ENCODE measurements at places on chromosomes 6 and 20. TPM values are rescaled to one million over a fixed set of nuclear protein-coding genes. Genes with fewer than 3 reads are reported as not detected.

The BFSP1 gene
- total RNA-seq: 2.9 TPM

DNA sequence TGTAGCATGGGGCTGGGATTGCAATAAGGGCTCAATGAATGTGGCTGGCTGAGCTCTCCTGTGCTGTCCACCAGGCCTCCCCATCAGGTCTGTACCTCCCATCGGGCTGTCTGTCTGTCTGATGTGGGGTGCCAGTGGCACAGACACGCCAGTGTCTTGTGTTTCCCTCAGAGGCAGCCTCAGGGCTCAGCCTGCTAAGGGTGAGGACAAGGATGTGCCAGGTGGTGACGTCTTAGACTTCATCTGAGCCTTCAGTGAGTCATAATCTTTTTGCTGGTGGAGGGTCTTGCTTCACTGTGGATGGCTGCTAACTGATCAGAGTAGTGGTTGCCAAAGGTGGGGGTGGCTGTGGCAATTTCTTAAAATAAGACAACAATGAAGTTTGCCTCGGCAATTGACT, 194.7 kb downstream of the NRN1 start:
- no peak for DNase-seq

- no peak for DNase-seq
These were observed 29.1 kb upstream of the TMEM14A start for GRCh38 chr6:52641826-52642225.

DNA sequence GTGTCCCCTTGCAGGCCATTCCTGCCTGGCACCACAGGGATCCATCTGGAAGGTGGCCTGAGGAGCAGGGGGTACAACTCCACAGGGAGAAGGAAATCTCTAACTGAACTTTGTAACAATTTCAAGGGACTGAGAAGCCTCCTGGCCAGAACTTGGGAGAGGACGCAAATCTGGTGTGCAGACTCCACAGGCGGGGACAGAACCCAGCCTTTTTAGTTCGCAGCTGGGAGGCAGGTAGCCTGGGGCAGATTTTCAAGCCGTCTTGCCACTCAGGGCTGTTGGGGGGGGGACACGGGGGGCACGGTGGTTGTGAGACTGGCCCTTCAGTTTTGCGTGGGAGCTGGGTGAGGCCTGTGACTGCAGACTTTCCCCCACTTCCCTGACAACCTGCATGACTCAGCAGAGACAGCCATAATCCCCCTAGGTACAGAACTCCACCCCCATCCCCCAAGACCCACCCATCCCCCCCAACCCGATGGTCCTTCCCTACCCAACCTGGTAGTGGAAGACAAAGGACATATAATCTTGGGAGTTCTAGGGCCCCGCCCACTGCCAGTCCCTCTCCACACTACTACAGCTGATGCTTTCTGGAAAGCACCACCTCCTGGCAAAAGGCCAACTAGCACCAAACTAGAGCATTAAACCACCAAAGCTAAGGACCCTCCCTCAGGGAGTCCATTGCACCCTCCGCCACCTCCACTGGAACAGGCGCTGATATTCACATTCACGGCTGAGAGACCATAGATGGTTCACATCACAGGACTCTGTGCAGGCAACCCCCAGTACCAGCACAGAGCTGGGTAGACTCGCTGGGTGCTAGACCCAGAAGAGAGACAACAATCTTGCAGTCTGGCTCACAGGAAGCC, 3.0 kb upstream of the HUS1B start:
- no peak for DNase-seq

- DNase-seq: no peak
These were observed 16.5 kb downstream of the DYNLRB1 start for GRCh38 chr20:34532756-34533155.

GRCh38 chr6:149046164-149046821, 271.2 kb upstream of the TAB2 start:
- DNase-seq: no peak

DNA sequence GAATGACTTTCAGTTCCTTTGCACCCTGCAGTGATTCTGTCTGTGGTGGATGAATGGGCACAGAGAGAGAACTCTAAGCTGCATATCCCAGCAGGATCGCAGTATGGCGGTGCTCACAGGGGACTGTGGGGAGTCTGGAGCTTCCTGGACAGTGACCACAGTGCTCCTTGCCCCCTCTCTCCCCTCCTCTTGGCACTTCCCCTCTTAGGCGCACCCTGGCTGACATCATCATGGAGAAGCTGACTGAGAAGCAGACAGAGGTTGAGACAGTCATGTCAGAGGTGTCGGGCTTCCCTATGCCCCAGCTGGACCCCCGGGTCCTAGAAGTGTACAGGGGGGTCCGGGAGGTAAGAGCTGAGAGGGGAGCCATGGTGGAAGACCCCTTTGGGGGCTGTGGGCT, 8.6 kb downstream of the BYSL start:
- DNase-seq: no peak

- DNase-seq: no peak
These were observed 492.4 kb upstream of the MARCKS start for GRCh38 chr6:113364766-113365165.

The TPBG gene
- 9.0 TPM for total RNA-seq

The TRIM26 gene
- total RNA-seq: 25.2 TPM

GRCh38 chr6:17583811-17584210, 16.3 kb upstream of the FAM8A1 start:
- DNase-seq: peak; percentile 66

DNA sequence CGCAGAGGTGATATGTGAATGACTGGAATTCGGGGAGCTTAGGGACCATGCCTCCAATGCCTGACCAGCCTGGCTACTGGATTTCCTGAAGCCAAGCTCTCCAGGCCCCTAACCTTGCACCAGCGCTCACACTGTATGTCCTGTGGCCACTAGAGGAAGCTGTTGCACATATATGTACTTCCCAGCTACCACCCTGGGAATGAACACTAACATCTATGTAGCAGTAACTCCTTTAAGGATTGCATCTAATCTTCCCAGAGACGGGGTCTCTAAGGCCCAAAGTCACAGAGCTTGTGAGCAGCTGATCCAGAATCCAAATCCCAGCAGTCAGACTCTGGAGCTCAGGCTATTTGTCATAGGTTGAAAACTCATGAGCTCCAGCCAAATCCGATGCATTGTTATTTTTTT, 20.4 kb upstream of the BPIFB1 start:
- DNase-seq: peak; percentile 13

DNA sequence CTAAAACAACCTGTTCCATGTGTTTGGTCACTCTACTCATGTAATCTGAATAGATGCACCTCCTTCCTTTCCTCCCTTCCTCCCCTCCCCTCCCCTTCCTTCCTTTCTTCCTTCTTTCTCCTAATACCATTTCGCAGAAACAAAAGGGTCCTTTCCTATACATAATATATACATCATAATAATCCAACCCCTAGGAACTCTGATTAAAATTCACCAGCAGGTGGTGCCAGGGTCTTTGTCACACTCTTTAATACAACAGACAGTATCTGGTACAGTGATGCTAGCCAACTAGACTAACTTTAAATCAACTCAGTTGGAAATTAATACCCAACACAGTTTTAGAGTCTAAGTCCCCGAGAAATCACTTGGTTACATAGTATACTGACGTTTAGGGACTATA, 181.2 kb upstream of the SHLD1 start:
- DNase-seq: peak; percentile 26

- no peak for DNase-seq
These were observed 84.3 kb upstream of the TMEM181 start for GRCh38 chr6:158475344-158476302.

DNA sequence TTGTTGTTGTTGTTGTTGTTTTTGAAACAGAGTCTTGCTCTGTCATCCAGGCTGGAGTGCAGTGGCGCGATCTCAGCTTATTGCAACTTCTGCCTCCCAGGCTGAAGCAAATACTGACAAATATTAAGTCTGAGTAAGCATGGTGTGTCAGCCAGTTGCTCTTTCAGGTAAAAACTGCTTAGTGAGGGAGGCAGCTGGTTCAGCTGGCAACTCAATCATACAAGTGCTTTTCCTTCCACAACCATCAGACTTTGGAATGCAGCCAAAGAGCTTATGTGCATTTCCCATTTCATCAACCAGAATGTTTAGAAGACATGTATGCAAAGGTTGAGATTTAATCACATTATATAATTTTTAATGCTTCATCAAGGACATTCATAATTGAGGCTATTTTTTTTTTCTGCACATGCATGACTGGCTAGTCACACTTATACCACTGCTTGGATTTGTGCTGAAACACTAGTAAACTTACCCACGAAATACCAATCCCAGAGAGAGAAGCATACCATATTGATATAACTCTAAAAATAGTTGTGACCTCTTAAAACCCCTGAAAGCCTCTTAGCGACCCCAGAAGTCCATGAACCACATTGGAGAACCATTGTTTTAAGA, 56.0 kb downstream of the CLIC5 start:
- DNase-seq: no peak

DNA sequence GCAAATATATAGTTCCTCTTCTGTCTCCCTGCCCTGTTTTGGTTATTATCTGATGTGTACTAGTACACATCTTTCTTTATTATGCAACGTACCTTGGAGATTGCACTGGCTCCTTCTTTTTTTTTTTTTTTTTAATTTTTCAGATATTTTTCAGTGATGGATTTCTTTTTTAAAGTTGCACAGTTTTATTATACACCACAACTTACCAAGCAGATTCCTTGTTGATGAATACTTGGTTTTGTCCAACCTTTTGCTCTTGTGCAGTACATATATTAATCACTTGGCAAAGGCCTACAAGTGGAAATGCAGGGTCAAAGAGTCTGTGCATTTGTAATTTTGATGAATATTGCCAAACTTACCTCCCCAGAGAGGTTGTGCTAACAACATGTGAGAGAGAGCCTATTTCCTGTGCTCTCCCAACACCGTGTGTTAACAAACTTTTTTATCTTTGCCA, 50.1 kb upstream of the RNF24 start:
- no peak for DNase-seq

GRCh38 chr6:25042984-25043725, 107.4 kb upstream of the RIPOR2 start:
- DNase-seq: no peak

DNA sequence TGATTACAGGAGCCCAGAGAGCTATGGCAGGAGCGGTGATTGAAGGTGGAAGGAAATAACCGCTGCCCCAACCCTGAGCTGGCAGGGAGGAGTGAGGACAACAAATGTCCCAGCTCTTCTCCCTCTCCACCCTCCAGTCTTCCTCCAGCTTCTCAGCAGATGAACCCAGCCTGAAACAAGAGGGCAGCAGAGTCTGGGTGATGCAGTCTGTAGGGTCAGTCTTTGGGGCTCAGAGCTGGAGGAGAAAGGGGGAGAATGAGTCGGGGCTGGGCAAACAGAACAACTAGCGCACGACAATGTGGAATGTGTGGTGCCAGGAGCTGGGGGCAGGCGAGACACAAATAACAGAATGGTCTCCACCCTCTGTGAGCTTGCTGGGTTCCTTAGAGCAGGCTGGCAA, 4.5 kb upstream of the GUCA1A start:
- no peak for DNase-seq

DNA sequence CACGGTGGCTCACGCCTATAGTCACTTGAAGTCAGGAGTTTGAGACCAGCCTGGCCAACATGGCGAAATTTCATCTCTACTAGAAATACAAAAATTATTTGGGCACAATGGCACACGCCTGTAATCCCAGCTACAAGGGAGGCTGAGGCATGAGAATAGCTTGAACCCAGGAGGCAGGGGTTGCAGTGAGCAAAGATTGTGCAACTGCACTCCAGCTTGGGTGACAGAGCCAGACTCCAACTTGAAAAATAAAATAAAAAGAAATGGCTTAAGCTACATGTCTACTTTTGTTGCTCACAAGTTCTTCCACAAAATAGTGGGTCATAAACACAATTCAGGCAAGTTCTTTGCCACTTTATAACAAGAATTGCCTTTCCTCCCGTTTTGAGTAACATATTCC, 27.1 kb upstream of the B4GALT5 start:
- no peak for DNase-seq

The EPPIN gene
- not detected for total RNA-seq

DNA sequence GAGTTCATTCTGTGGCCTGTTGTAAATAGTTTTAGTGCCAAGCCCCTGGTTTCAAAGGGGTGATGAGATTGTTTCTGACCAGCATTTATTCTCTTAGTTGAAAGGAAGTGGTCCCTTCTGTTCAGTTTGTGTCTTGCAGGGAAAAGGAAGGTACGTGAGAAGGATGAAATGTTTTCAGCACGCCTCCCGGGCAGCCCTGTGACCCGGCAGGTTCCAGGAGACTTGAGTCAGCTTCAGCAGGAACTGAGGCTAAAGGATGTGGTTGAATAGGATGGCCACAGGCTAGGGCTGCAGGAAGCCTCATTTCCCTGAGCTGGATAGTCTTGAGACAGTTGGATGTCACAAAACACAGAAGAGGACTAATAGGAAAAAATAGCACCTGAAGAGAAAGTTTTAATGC, 132.4 kb upstream of the SYNDIG1 start:
- no peak for DNase-seq

GRCh38 chr20:60143261-60143842, 185.1 kb downstream of the CDH26 start:
- no peak for DNase-seq

DNA sequence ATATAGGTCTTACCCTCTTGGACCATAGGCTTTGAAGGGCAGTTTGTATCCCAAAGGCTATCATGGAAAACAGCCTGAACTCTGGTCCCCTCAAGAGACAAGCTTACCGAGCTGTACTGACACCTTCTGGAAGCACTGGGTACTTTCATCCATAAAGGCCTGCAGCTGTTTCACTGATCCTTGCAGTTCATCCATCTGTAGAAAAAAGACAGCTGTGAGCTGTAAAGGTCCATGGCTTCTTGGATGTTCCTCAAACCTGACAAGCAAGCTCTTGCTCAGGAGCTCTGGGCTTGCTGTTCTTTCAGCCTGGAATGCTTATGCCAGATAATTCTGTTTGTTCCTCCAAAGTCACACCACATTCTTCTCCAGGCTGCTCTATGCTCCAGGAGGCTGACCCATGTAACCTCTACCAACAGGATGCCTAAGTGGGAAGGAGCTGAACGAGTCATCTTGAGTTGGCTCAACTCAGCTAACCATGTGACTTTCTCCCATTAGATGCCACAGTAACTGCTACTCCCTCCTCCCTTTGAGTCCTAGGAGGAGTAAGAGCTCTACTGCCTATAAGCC, 8.8 kb upstream of the NDRG3 start:
- peak; percentile 48 for DNase-seq

- no peak for DNase-seq
These were observed 168.9 kb upstream of the UST start for GRCh38 chr6:148577687-148578488.

DNA sequence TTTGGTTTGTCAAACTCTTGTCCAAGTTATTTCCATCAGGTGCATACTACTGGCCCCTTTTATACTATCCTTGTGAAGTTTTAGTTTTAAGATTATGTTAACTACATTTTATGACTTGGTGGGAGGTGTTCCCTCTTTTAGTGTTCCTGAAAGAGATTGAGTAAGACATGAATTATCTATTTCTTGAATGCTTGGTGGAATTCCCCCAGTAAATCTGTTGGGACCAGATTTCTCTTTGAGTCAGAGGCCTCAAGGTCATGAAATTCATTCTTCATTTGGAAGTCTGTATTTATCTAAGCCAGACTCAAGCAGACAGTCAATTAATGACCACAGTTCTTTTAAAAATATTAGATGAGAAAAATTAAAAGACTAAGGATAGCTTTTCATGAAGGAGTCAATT, 81.3 kb downstream of the MOXD1 start:
- no peak for DNase-seq

The SIRPB2 gene
- 1.2 TPM for total RNA-seq

- DNase-seq: no peak
These were observed 229.9 kb downstream of the BCAS1 start for GRCh38 chr20:53840532-53840931.

- DNase-seq: no peak
These were observed 86.1 kb downstream of the FOXC1 start for GRCh38 chr6:1695546-1696462.

All from pulmonary artery endothelial cell (primary cell).